Activated CD4-positive, alpha-beta T cell treated with anti-CD3 and anti-CD28 coated beads for 4 hours (primary cell): ENCODE measurements at places on chromosomes 3 and 15.

DNA sequence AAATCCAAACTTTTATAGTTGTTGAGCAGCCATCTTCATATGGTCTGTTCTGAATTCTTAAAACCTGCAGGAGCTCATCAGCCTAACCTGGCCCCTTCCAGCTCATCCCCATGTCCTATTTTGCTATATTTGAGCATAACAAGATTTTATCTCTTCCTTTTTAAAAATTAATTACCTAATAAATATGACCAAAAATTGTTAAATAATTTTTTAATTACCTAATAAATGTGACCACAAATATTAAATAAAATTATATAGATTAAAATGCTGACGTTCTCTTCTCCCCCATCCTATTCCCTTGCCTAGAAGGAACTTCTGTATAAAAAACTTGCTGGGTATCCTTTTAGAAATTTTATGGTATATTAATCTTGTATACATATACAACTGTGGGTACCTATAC, 43.7 kb downstream of the OXNAD1 start:
- DNase-seq: no peak

GRCh38 chr3:163817015-163817414, 1261.3 kb downstream of the SI start:
- DNase-seq: no peak

- DNase-seq: no peak
Observed at GRCh38 chr3:35641331-35641730, 2.0 kb downstream of the ARPP21 start.

DNA sequence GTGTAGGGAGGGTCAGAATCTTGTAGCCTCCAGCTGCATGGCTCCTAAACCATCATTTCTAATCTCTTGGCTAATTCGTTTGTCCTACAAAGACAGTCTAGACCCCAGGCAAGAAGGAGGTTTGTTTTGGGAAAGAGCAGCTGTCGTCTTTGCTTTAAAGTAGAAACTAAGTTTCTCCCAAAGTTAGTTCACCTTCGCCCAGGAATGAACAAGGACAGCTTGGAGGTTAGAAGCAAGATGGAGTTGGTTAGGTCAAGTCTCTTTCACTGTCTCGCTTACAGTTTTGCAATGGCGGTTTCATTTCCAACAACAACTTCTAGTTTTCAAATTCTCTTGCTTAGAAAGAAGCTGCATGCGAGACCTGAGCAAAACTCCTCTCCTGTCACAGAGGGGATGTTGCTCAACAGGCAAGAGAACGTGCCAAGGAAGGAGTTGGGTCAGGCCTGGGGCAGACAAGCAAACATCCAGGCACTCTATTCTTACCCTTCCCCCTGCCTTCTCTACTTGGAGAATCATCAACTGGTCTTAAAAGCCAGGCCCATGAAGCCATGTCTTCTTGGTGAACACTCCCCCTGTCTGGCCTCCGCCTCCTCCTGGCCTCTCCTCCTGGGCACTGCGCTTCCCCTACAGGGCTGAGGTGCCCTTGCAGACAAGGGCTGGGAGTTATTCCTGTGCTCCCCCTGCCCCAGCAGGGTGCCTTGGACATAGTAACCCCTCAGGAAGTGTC, 57.6 kb downstream of the TMEM44 start:
- no peak for DNase-seq

DNA sequence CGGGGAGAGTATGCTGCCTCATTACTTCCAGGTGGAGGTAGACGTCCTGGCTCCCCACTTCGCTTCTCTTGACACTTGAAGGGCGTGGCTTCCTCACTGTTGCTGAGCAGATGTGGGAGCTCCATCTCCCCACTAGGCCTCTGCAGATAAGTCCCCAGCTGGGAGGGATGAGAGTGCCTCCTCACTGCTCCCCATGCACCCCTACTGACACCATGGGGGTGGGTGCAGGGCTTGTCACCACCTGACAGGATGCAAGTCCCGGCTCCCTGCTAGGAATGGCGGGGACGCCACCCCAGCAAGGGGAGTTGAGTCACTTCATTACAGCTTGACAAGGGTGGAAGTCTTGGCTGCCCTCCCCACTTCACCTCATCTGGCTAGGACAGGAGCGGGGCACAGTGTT, 36.8 kb upstream of the ATG7 start:
- no peak for DNase-seq

GRCh38 chr15:41010345-41010744, 57.1 kb downstream of the CHAC1 start:
- no peak for DNase-seq

GRCh38 chr15:40992241-40992741, 39.0 kb downstream of the CHAC1 start:
- DNase-seq: no peak

DNA sequence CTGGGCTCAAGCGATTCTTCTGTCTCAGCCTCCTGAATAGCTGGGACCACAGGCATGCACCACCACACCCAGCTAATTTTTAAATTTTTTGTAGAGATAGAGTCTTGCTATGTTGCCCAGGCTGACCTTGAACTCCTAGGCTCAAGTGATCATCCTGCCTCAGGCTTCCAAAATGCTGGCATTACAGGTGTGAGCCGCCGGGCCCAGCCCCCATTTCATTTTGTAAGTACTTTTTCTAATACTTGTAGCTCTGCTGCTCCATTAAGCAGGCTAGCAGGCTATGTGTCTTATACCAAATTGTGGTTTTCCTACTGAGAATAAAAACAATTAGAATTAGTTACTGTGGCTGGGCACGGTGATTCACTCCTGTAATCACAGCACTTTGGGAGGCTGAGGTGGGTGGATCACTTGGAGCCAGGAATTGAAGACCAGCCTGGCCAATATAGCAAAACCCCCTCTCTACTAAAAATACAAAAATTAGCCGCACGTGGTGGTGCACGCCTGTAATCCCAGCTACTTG, 22.4 kb downstream of the NIPA1 start:
- DNase-seq: no peak

DNA sequence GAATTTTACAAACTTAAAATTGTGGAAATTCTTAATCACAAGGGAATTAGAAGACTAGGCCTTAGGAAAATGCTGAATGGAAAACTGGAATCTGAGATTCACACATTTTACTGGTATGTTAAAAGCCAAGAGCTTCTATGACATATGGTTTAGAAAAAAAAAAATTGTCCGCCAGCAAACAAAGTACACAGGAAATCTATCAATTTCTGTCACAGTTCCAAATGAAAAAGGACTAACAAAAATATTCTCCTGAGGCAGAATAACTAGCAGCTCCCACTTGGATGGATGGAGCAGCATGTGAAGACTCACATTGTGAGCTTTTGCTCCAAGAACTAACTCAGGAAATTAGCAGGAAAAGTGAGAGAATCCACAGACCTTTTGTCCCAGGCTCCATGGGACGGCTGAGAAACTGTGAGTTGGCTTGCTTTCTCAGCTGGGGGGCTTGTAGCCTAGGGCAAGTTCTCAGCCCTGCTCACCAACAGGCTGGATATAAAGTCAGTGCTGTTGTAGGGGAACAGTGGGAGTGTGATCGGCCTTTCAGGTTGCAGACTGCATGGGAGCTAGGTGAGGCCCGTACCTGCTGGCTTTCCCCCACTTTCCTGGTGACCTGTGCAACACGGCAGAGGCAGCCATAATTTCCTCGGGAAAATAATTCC, 731.1 kb upstream of the SGO1 start:
- DNase-seq: no peak

GRCh38 chr3:37981348-37981664, 9.3 kb upstream of the VILL start:
- DNase-seq: no peak

GRCh38 chr3:100540791-100541334, 48.4 kb downstream of the TMEM45A start:
- DNase-seq: no peak

DNA sequence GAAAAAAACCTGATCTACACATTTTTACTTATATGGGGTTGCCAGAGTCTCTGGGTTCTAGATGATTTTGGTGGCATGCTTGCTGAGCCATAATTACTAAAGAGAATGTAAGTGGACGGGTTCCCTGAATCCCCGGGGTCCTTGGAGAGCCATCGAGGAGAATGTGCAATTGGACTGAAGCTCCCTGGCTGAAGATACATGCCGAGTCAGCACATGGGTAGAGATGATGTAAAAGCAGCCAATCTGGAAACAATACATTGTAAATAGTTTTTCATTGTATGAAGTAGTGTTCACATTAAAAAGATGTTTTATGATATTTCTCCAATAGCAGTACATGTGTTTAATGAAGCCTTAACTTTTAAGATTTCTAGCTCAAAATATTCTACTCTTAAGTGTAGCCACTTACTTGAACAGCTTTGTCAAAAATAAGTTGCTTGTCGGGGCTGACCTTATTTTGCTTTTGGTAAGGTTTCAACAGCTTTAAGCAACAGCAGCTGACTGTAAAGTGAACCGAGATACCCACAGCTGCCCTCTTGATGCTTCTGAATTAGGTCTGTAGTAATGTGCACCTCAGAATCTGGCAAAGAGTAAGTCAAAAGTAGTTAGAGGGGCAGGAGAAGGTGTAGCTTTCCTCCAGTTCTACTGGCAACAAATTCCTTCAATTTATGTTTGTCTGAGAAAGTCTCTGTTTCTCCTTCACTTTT, 205.7 kb downstream of the PLCL2 start:
- DNase-seq: no peak

DNA sequence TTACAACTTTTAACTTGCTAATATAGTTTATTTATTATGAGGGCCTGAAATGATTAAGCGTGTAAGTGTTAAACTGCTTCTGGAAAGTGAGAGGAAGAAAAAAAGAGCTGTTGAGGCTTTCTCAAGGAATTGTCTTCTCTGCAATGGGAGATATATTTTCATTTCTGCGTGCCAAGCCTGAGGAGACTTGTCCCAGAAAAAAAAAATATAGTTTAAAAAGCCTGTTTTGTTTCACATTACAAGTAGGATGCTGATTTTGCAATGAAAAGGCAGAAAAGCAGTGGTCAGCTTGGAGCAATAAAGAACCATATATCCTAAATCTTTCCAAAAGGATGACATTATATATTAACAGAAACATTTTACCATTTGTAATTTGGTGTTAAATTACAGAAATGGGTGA, 115.5 kb downstream of the GMNC start:
- no peak for DNase-seq

DNA sequence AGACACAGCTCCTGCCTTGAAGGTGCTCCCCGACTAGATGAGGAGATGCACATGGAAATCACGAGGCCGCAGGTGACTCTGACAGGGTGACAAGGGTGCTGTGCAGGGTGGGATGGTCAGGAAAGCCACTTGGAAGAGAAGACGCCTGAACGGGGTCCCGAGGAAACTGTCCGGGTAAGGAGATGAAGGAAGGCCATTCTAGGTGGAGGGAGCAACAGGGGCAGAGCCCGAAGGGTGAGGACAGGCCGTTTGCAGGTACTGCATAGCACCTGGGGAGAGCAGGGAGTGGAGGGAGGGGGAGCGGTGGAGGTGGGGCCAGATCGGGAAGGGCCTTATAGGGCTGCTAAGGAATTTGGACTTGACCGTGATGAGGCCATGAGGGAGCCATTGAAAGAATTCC, 105.6 kb upstream of the DLG1 start:
- DNase-seq: no peak

- no peak for DNase-seq
Observed at GRCh38 chr3:55584716-55585368, 97.7 kb upstream of the WNT5A start.

DNA sequence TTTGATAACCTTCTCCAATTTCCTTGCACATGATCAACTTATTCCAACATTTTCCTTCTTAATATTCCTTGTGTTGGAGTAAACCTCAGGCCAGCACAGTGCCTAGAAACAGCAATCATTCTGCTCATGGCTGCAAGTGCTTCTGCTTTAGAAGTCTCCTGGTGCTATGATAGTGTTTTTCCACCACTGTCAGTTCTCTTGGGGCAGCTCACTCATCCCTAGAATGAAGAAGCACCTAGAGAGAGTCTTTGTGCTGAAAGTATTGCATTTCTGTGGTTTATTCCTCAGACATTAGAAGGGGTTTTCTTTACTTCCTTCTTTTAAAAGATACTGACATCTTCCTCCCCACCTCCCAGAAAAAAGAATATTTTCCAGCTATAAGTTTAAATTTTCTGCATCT, 183.5 kb downstream of the RYR3 start:
- no peak for DNase-seq

DNA sequence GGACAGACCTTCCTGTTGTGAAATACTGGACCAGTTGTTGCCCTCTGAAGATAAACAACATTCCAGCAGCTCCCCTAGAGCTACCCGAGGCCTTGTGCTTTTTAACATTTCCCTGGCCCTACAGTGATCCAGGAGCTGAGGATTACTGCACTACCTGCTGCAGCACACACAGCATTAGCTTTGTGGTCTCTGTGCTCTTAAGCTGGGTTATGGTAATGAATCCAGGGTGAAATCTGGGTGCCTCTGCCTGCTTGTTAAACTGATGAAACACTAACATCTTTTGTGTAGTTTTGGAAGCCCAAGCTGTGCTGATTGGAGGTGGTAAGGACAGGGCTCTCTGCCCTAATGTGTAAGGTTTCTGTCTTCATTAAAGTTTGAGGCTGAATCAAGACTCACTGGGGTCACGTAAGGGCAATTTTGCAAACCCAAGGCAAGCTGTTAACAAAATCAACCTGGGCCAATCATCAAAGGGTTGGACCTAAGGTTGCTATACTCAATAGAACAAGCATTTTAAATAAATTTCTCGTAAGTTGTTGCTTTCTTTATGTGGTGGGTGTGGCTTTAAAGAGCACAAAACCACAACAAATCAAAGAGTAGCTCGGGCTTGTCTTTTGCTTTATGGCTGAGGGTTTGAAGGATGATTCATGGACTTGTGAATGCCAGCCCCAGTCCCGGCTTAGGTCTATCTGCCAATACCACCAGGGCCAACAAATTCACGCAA, 183.9 kb downstream of the TPRG1 start:
- peak; percentile 53 for DNase-seq

DNA sequence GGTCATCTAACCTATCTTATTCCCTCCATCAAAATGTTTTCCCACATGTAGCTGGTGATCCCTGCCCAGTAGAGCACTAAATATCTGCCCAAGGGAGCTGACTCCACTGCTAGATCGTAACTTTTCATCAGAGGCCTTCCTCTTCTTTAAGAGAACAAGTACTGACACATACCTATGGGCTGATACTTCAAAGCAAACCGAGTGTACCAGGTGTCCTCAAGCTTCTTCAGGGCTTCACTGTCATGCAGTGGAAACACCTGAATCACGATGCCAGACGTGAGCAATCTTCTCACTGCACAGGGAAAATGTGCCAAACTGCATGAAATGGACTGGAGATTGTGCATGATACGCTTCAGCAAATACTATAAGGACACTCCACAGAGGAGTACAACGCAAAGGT, 41.6 kb downstream of the ANO10 start:
- DNase-seq: no peak

- DNase-seq: no peak
Observed at GRCh38 chr3:131142580-131142979, 115.9 kb downstream of the NEK11 start.

GRCh38 chr3:122767540-122768372, 25.9 kb downstream of the HSPBAP1 start:
- no peak for DNase-seq

DNA sequence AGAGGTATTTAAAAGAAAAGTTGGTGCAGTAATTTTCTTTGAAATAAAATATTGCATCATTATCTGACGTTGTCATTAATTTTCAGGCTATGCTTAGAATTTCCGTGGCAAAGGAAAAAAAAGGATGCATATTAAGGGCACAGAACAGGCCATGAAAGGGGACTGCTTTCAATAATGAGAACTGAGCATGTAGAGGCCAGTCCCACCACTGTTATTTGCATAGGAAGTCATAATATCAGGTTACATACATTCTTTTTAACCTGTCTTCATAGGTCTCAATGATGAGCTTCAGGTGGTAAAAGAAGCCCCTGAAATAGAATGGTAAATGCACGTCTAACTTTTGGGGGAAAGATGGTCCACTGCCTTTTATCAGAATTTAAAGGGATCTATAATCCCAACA, 272.1 kb upstream of the ALCAM start:
- no peak for DNase-seq
